ENCODE measurements at places on chromosomes 11 and 22.

DNA sequence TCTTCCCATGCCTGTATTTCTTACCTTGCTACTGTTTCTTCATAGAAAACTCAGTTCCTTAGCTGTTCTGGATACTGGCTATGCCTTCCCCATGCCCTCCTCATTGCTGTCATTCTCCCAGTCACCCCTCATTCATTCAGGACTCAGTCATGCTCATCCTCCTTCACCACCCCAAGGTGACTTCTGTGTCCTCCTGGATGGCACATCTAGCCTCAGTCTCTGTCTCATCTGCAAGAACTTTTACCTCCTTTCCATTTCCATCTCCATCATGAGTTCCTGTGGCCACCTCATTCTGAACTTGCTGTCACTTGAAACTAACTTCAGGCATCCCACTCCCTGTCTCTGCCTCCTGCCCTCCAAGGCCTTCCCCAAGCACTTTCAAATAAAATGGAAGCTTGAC lies 42.3 kb downstream of the PANX1 start:
- no peak for DNase-seq

DNA sequence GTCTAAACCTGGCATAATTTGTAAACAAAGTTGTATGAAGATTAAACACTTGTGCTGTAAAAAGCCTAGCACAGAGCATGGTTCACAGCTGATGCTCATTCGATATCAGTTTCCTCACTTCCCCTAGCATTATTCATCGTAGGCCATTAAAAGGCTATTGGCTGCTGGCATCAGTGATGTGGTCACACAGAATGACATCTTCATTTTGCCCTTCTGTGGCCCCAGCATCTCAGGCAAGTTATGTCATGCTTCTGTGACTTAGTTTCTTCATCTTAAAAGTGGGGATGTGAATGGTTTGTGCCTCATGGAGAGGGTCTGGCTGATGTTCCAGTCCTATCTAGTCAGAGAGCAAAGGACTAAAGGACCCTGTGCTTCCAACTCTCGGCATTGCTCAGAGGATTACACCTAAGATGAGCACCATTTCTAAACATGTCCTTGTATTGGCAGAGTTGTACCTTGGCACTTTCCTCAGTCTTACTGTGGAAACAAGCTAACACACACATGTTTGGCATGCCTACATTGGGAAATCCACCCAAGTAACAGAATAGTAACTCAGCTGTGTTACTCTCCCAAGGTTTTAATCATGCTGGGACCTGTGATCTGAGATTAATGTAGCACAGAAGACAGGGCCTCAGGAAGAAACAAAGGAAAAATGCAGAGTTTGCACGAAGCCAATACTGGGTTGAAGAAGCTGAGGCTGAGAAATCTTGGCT lies 83.5 kb upstream of the OR9Q1 start:
- DNase-seq = no peak

- DNase-seq = no peak
Observed at GRCh38 chr11:114262681-114263512, 33.3 kb upstream of the NNMT start.

DNA sequence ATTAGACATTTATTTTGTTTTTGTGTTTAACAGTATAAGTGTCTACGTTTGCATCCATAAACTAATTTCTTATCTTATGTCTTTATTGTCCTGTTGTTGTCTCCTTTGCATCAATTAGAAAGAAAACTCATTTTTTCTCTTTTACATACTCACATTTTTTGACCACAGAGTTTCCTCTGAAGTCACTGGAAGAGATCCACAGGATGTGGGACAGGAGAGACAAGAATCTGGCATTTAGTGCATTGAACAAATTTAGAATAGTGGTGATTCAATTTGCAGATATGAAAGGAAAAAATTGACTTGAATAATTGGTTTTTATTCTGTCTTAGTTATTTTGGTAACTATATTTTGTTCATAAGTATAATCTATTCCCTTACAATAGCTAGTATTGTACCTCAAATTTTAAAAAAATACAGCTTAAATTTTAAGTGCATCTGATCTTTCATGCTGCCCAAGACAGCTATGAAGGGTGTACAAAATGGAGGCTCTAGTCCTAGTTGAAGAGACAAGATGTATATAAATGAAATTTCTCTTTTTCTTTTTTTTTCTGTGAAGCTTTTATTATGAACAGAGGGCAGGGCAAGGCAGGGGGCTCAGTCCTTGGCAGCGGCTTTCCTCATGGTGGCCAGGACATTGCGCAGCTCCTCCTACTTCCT lies 24.4 kb downstream of the HORMAD2 start:
- DNase-seq = no peak

GRCh38 chr11:122706291-122707088 lies 51.0 kb downstream of the UBASH3B start:
- no peak for DNase-seq

DNA sequence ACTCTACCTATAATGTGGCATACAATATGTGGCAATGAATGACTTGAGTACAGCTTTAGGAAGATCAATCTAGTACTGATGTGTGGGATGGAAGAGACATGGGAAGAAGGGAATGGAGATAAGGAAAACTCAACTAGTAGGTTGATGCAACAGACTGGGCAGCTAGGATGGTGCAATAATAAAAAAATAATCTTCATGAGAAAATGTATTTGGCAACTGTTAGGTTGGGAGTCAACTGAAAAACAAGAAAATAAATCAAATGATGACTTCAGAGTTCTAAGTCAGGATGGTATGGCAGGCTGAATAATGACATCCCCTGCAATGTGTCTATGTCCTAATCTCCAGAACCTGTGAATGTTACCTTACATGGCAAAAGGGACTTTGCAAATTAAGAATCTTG lies 236.8 kb upstream of the PITPNB start:
- no peak for DNase-seq

- DNase-seq = no peak
Observed at GRCh38 chr11:10058356-10058755, 235.7 kb downstream of the SBF2 start.

DNA sequence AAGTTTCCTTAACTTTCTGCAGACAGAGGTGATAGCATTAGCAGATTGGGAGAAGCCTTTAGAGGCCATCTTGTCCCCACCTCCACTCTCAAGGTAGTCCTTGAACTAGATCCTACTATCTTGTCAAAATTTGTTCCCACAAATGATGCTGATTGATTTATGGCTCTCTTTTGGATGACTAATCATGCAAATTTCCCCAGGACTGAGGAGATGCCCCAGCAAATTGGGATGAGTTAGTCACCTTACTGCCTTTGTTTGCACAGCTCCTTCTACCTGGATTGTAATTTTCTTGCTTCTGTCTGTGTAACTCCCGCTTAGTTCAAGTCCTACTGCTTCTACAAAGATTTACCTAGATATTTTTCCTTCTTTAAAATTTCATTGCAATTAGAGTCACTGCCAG lies 391.4 kb upstream of the CADM1 start:
- DNase-seq = no peak

Measured in stimulated activated CD8-positive, alpha-beta memory T cell treated with anti-CD3 and anti-CD28 coated beads, Interleukin-7, amount 100 ng/mL, for 1 hour (primary cell).